ENCODE measurements at places on chromosomes 2 and 18.

DNA sequence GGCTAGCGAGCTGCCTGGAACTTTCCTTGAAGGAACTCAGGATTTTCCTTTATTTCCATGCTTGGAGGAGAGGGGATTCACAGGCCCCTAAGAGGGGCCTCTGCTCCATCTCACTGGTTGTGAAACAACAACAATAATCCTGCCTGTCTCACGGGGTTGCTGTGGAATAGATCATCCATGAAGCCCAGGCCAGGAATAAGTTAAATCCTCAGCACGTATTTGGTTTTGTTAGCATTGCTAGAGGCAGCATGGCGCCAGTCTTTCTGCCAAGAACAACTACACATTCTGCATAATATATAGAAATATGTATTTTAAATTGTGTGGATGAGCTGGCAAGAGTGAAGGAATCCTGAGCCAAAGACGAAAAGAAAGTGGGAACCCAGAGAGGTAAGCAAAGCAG is 80.8 kb upstream of the L3MBTL4 start:
- no peak for DNase-seq

GRCh38 chr2:68662466-68662865 is 19.1 kb downstream of the PROKR1 start:
- DNase-seq = no peak

DNA sequence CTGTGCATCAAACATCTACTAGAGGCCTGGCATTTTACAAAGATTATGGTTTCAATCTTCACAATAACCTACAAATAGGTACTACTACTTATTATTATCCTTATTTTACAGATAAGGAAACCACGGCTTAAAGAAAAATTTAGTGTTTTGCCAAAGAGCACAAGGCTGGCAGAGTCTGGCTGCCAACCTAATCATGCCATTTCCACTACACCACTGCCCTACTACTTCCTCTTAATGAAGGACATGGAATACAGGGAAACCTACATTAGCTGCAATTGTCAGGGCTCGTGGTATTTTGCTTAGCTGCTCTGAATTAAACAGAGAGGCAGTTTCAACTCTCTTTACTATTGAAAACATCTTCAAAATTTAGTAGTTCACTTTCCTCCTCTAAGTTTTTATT is 5.9 kb downstream of the MBOAT2 start:
- no peak for DNase-seq

DNA sequence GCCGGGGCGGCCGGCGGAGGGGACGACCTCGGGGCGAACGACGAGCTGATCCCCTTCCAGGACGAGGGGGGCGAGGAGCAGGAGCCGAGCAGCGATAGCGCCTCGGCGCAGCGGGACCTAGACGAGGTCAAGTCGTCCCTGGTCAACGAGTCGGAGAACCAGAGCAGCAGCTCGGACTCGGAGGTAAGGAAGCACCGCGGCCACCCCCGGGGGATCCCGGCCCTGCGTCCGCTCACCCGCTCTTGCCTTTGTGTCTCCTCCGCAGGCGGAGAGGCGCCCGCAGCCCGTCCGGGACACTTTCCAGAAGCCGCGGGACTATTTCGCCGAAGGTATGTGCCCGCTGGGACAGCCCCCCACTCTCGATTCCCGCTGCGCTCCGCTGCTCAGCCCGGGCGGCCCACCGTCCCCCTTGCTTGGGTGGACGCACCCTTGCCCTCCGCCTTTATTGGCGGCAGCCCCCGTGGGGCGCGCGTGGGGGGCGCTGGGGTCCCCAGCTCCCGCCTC is 611 bp downstream of the TCF7L1 start:
- DNase-seq = no peak

GRCh38 chr2:240294514-240294913 is 140.9 kb upstream of the GPC1 start:
- no peak for DNase-seq

GRCh38 chr2:31877008-31877407 is 133.8 kb downstream of the MEMO1 start:
- DNase-seq = no peak

GRCh38 chr2:101678379-101678778 is 19.1 kb upstream of the MAP4K4 start:
- DNase-seq = no peak

DNA sequence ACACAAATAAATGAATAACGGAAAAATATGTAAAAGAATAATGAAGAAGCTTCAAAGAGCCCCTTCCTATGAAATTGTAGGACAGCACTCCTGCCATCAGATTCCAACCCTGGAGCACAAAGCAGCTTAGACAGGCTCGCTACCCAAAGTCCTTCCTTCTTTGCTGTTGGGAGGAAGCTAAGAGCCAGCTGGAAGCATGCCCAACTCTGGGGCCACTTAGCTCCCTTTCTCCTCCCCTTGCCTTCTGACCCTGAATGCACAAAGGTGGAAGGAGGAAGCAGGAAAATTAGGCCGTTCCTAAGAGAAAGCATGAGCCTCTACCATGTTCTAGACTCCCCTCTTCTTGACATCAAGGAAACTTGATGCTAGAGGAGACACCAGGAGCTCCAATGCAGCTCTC is 700.8 kb downstream of the RNF144A start:
- no peak for DNase-seq

DNA sequence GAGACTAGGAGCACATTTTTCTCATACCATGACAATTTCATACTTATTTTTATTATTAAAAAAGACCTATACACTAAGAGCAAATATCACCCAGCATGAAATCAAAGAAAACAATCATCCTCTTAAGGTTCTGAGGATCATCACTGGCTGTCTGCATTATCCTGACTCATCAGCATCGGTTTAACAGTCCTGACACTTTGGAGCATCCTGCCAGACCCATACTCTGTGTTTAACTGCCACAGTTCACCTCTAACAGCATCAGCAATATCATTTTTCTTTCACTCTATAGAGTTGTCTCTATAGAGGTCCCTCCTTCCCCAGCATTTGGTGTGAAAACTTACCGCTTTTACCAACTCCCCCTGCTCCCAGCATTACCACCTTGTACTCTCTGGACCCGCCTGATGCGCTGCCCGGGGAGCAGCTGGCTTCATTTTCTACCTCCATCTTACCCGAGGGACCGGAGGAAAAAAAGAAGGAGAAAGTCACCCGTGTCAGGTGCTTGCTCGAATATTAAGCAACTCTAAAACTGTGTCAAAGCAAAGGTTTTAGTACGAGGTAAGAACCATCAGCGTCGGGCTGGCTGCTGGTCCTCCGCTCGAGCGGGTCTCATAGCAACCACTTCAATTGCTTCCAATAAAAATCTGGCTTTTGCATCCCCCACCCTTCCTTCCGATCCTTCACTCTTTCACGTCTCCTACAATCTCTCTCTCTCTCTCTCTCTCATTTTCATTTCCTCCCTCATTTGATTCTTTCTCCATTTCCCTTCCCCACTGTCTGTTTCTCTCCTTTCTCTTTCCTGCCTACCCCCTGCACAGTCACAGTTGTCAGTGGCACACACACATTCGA is at the start of gene RIT2:
TSS of gene RIT2 (minus strand) at position 610 of the 846 bp plus-strand sequence.
- no peak for DNase-seq

- DNase-seq = no peak
Measured at GRCh38 chr2:10095175-10095574, 15.0 kb upstream of the CYS1 start.
